Activated CD4-positive, alpha-beta memory T cell treated with anti-CD3 and anti-CD28 coated beads, Interleukin-2, amount 10 ng/mL, durations not matched to agents 7 days and 5 days (primary cell): ENCODE measurements at places on chromosomes 4 and X. TPM values are rescaled to one million over a fixed set of nuclear protein-coding genes. Genes with fewer than 3 reads are reported as not detected.

The PRDM5 gene
- total RNA-seq: not detected

The NOX1 gene
- not detected for total RNA-seq

The NCAPG gene
- 82.3 TPM for total RNA-seq

The ATP1B4 gene
- not detected for total RNA-seq

The PRSS12 gene
- total RNA-seq: not detected

The ZNF630 gene
- total RNA-seq: 1.2 TPM

- DNase-seq: no peak
Measured at GRCh38 chr4:156294577-156294976, 340.9 kb upstream of the CTSO start.

DNA sequence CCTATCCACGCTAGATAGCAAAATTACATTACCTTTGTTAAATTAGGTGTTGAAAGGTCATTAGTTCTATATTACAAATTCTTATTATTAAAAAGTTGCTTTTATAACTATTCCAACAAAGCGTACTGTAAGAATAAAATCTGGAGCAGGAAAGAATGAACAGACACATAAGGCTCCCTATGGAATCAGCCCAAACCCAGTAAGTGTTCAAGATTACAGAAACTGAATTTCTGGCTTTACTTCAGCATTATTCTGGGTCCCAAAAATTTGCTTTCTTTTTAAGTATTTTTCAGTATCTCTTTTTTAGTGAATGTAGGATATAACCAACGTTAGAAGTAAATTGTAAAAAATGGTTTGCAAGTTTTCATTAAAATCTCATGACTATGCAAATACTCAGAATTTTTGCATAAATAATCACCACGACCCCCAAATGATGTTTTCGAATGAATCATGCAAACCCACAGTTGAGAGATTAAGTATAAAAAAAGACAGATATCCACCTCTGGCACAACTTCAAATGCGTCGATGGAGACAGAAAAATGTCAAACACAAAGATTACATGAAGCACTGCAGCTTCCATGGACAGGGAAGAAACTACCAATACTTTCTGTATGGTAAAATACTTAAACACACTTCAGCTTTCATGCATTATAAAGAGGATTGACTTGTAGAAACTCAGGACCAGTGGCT is 238.5 kb downstream of the RASL11B start:
- DNase-seq: no peak

GRCh38 chrX:17917945-17918577 is 57.0 kb upstream of the RAI2 start:
- no peak for DNase-seq

DNA sequence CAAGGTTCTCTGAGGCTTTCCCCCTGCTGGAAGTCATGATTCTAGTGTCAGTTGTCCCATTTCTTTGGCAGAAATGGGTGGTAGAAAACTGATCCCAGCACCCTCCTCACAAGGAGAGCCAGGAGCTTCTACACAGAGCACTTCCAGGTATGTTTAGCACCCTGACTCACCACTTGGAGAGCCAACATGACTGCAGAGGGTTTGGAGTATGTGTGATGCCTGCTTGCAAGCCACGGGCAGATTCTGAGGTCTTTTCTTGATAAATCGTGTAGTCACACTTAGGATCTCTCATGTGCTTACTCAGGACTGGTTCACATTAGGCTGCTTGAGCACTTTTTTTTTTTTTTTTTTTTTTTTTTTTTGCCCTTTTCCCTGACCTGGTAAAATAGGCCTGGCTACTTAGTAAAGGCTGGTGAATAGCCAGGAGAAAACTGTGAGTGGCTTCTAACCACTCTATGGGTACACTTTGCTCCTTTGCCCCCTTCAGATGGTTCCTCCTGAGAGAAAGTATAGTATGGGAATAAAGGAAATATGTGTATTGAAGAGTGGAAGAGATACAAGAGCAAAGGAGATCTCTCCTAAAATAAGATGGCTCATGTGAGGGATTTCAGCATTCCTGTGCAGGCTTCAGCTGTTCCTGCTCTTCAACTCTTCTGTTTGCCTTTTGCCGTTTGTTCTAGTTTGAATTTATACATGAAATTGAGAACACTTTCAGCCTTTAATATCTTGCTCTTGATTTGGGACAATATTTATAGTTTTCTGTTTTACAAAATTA is 103.6 kb downstream of the EMCN start:
- DNase-seq: no peak
